ENCODE measurements at places on chromosomes 6 and 20.

DNA sequence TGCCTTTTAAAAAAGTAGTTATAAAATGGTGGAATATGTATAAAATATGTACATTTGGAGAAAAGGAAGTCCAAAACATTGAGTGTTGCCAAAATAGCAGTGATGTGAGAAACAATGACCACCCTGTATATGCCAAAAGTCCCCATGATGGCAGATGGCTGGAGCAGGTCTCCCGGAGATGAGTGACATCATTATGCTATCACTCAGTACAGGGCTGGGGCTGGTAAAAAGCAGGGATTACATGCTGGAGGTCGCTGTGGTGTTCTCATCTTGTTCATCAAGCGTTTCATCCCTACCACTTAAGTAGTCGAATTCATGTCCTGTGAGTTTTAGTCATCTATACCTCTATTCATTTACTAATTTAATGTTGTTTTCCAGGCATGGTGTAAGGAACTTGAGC lies 315.3 kb upstream of the SLC35B3 start:
- H3K27me3 ChIP-seq, result no peaks in the 10 kb centered on the region
- H3K4me1 ChIP-seq, result no peaks in the 10 kb centered on the region
- no peak overlapping the region for H3K4me3 ChIP-seq
- DNase-seq, result no peak
- H3K36me3 ChIP-seq, result no peaks in the 10 kb centered on the region

- H3K27me3 ChIP-seq, result no peaks in the 10 kb centered on the region
- no peak overlapping the region for H3K27ac ChIP-seq
- no peaks in the 10 kb centered on the region for H3K4me1 ChIP-seq
- no peak overlapping the region for H3K4me3 ChIP-seq
- peaks cover 8% of the 10 kb centered on the region for H3K36me3 ChIP-seq
Measured at GRCh38 chr6:126048635-126049034, 62.3 kb downstream of the TRMT11 start.

DNA sequence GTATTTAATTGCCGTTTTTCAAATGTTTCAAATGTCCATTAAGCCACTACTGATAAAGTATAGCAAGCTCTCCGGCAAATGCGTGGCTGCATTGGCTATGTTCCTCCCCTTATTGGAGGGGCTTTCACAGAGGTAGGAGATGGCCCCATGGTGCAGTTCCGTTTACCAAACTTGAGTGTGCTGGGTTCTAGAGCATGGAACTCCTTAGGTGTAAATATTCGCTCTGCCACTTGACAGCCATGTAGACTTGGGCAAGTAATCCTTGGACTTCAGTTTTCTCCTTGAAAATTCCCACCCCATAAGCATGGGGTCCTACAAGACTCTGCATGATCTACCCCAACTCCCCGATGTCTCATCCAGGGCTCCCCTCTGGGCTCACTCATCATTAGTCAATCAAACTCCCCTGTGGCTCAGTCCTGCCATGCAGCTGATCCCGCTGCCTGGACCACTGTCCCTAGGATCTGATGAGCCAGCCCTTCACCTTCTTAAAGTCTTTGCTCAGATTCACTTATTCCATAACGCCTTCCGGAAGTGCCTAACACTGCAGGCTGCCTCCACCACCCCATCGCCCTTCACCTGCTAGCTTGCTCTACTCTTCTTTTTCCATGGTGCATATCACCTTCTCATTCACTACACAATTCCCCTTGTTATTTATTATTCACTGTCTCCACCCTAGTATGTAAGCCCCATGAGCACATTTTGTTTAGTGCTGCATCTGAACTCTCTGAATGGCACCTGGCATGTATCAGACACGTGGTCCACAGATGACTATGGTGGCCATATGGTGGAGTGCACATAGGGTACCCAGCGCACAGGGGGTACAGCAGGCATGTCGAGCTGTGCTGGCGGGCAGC lies 18.8 kb downstream of the PRR18 start:
- H3K4me3 ChIP-seq, result no peak overlapping the region
- no peaks in the 10 kb centered on the region for H3K27me3 ChIP-seq
- peaks cover 21% of the 10 kb centered on the region for H3K4me1 ChIP-seq
- H3K36me3 ChIP-seq, result no peaks in the 10 kb centered on the region
- no peak overlapping the region for H3K27ac ChIP-seq

GRCh38 chr6:2909718-2910117 lies 6.6 kb upstream of the SERPINB9 start:
- H3K4me1 ChIP-seq, result peaks cover 27% of the 10 kb centered on the region
- DNase-seq, result no peak
- no peaks in the 10 kb centered on the region for H3K36me3 ChIP-seq
- H3K4me3 ChIP-seq, result no peak overlapping the region
- no peak overlapping the region for H3K27ac ChIP-seq

GRCh38 chr6:34135541-34135940 lies 10.3 kb downstream of the GRM4 start:
- no peak for DNase-seq
- no peak overlapping the region for H3K4me3 ChIP-seq
- peaks cover 100% of the 10 kb centered on the region for H3K27me3 ChIP-seq
- H3K36me3 ChIP-seq, result no peaks in the 10 kb centered on the region
- no peak overlapping the region for H3K27ac ChIP-seq
